ENCODE measurements at places on chromosomes 5 and 9.

- no peak for DNase-seq
These were observed 116.2 kb downstream of the PRELID2 start for GRCh38 chr5:145718956-145719355.

- no peak for DNase-seq
These were observed 1.9 kb downstream of the ENTPD8 start for GRCh38 chr9:137439158-137439714.

- no peak for DNase-seq
These were observed 1074.7 kb downstream of the MAT2B start for GRCh38 chr5:164580155-164580554.

- DNase-seq = no peak
These were observed 669.0 kb downstream of the ACTL7B start for GRCh38 chr9:108186642-108187395.

DNA sequence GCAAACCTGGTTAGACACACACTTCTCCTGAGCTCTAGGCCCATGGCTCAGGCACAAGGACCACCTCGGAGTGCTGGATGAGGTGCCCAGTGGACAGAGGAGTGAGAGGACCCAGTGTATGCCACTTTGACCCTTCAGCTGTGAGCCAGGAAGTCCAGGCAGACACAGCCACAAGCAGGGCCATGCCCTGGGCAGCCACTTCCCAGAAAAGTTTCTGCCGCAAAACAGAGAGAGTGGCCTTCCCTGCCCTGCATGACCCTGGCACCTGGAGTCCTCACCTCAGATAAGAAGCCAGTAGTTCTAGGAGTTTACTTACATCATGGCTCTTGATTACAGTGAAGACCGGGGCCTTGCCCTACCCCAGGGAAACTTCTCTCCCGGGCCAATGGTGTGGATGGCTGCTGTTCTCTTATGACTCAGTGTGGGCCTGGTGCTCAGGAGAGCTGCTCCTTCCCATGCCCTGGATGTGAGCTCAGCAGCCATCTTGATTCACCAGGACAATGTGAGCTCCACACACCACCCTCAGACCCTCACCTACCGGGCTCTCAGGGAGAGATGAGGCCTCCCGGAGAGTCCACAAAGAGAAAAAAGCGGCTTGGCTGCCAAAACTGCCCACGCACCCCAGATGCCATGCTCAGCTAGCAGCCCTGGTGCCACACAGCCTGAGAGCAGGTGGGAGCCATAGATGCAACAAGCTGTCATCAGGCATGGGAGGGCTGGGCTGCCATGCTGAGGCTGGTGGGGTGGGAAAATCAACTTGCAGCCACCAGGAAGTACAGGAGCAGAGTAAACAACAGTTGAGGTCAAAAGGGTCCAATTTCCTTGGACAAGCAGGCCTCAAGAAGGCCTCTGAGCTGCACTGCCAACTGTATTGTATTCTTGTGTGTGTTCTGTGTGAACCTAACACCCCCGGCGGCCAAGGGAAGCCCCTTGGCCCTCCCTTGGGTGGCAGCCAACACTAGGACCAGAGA lies 11.7 kb upstream of the IRF1 start:
- no peak for DNase-seq

DNA sequence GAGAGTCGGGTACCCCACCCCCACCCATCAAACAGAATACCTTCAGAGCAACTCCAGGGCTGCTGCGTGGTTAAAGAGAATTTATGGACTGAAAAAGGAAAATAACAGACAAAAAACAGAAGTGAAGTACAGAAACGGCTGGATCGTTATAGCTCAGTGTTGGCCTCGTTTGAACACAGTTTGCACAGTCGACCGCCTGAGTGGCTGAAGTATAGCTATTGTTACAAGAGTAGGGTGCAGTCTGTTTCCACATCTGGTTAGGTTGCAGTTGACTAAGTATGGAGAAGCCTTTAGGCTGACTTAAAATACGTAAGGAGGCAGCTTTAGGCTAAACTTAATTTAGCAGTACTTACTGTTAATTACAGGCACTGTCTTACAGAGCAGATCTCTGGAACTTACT lies 121.2 kb downstream of the GCNT1 start:
- no peak for DNase-seq

DNA sequence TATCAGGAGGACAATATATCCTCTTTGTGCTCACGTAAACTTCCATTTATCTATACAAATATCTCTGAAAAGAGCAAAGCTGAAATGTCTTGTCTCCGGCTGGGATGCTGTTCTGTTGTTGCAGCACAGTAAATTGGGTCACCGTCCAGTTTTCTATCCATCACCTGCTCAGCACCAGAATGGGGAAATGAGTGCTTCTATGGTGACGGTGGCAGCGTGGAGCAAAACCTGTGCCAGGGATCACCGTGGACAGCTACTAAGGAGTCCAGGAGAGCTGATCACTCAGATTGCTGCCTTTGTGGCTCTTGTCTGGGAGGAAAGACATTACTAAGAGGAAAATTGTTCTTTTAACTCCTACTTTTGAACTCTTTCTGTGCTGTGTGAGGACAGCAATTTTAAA lies 531.6 kb downstream of the PSAT1 start:
- DNase-seq = no peak

DNA sequence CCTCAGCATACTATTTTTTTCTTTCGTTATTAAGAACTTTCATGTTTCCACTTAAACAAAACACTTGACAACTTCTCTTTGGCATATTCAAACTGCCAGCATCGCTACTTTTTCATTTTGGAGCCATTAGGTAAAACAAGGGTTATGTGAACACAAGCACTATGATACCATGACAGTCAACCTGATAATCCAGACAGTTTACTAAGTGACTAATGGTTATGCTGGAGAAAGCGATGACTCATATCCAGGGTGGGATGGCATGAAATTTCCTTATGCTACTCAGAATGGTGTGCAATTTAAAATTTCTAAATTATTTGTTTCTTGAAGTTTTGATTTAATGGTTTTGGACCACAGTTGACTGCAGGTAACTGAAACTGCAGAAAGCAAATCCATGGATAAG lies 29.9 kb upstream of the PRSS3 start:
- DNase-seq = no peak

DNA sequence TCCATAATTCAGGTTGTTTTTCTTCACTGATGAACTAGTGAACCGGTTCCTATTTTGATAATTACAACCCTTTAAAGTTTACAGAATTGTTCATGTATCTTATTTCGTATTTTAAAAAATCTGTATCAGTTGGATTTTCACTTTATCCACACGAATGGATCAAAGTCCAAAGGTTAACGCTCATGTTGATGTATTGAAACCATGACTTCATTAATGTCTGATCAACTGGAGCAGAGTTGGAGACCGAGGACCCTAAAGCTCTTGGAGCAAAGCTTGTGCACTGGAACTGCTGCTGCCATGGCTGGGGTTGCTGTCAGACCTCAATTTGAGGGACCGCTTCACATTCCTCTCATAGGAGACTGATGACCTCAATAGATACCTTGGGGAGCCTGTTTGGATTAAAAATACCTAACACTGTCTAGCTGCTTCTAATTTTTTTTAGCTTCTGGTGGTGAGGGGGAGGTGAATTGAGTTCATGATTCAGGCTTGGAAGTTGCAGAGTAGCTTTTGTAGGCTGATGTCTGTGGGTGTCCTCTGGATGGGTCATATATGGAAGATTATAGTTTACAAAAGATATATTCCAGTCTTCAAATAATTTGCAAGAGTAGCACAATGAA lies 45.1 kb downstream of the KIAA1958 start:
- no peak for DNase-seq

DNA sequence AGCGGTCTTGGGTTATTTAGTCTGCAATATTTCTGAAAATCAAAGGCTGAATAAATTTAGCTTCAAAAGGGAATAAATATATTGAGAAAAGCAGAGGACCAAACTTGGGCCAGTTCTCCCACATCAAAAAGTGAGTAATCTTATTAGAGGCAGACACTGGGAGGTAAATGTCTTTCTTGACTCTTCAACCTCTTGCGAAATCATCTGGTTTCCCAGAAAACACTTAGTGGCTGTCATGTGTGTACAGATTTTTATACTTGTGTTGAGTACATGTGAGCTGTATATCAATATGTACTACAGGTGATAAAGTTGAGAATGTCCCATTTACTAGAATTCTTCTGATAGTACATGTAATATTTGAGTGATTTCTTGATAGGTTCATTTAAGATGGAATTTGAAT lies 454.9 kb downstream of the PRR16 start:
- DNase-seq = no peak

GRCh38 chr5:67014957-67015400 lies 181.6 kb downstream of the CD180 start:
- DNase-seq = no peak

DNA sequence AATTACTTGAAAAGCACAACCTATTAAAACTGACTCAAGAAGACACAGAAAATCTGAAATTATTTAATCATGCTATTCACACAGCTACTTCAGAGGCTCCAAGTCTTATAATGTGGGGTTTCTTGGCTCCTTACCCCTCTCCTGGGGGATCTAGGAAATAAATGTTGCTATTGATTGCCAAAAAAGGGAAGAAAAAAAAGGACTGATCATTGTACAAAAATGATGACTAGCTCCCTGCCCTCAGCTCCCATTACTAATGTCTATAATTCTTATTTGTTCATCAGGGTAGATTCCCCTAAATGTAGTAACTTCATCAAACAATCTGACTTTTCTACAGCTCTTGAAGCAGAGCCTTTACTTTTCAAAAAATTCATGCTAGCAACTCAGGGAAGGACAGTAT lies 3.3 kb upstream of the SMC5 start:
- DNase-seq = no peak

DNA sequence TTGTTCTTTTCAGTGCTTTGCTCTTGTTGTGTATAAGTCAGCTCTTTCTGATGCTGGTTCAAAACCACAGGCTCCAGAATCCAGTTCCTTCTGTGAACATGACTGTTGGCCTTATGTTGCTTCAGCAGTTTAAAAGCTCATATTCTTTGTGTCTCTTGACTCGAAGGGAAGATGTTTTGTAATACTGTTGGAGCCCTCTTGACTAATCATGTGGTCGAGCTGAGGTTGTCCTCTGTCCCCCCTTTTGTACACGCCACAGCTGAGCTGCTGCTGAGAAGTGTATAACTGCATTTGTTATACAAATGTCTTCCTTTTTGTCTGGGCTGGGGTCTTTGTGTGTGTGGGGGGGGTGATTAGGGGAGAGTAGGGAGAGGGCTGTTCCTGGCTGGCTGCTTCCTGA lies 35.8 kb downstream of the SLC36A1 start:
- DNase-seq = no peak

DNA sequence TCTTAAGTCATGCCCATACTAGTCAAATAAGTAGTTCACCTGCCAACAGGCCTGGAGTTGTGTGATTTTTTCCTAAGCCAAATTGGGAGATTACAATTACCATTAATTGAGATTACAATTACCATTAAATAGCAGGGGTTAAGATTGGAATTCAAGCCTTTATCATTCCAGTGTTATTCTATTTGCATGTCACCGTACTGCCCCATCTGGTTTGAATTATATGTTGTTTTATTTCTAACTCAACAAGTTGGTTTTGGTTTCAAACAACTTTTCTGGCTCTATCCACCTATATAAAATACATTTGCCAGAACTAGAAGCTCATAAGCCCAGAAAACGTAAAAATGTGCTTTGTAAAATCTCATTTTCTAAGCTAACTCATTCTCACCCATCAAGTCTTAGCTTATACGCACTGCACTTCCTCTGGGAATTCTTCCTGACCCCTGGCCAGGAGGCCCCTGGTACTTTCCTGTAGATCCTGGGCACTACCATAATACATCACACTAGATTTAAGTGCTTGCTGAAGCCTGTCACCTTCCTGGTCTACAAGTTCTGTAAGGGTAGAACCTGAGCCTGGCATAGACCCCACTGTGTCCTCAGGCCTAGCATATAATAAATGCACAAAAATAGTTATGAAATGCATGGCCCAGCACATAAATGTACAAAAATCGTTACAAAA lies 242.0 kb upstream of the TRPM3 start:
- no peak for DNase-seq

GRCh38 chr9:97803167-97804058 lies 49.6 kb upstream of the FOXE1 start:
- DNase-seq = peak; percentile 79

- DNase-seq = no peak
These were observed 597.6 kb downstream of the RAB3C start for GRCh38 chr5:59180515-59180914.

DNA sequence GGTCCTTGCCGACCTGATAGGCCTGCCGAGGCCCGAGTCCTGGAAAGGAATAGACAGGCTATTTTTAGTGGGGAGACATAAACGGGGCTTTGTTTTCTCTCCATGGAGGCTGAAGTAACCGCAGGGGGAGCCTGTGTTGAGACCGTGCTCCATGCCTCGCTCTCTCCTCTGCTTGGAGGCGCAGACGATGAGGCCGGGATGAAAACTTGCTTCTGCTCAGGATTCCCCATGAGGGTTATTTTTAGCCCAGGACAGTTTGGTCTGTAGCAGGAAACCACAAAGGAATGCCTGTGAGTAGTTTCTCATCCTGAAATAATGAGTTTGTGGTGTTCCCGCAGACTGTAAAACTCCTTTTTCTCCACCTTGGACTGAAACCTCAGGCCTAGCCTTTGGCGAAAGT lies 81.9 kb upstream of the RARS1 start:
- DNase-seq = no peak

GRCh38 chr9:127554966-127555839 lies 56.9 kb upstream of the STXBP1 start:
- no peak for DNase-seq

DNA sequence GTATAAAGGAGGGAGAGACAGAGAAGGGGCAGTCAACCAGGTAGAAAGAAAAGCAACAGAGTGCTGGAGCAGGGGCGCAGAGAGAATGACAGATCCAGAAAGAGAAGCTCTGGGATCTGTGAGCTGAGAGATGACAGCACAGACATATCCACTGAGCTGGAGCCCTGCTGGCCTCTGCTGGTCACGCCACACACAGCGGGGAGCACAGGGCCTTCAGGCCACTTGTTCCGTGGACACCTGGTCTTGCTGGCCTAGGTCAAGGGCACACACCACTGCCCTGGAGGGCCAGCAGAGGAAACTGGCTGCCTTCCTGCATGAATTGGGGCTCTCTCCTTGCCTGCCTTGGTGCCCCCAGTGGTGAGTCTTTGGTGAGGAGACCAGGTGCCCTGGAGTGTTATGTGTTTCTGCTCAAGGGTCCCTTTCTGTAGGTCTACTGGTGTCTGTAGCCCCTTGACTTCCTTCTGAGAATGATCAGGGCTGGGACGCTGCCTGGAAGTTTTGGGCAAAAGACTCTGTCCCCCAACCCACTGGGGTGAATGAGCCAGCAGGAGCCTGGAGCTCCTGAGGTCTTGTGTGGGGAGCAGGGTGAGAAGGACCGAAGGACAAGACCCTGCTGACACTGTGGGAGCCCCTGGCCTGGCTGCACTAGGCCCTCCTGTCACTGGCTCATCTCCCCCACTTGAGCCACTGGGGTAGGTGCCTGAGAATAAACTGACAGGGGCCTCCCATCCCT lies 59.2 kb upstream of the ADAMTS2 start:
- DNase-seq = no peak

DNA sequence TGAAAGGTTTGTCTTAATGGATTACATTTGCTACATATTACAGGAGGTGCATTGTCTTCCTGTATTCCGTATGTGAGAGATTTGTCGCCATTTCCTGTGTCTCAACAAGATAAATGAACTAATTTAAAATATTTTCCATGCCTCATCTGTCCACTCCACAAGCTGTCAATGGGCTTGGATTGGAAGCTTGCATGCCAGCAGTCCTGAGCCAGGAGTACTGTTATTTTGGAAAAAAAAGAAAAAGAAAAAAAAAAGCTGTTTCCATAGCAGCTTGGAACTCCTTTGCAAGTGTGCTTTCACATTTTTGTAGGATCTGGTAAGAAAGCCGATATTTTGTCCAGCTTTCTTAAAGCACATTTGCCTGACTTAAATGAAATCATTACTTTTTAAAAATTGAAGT lies 330.8 kb downstream of the KDM4C start:
- no peak for DNase-seq

- DNase-seq = no peak
These were observed 6.2 kb downstream of the OBP2A start for GRCh38 chr9:135552021-135552697.
